ENCODE measurements at places on chromosomes 6 and 20.

DNA sequence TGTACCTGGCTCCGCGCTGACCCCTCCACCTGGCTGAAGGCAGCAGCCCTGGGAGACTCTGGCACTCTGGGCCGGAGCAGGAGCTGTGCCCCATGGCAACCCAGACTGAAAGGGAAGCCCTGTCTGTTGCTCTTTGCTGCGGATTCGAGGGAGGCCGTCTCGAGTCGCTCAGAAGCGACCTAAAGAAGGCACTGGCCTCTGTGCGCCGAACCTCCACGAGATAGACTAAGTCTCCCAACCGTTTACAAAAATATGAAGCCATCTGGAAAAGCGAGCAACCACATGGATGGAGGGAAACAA is 10.5 kb upstream of the TBX18 start:
- DNase-seq, result no peak

DNA sequence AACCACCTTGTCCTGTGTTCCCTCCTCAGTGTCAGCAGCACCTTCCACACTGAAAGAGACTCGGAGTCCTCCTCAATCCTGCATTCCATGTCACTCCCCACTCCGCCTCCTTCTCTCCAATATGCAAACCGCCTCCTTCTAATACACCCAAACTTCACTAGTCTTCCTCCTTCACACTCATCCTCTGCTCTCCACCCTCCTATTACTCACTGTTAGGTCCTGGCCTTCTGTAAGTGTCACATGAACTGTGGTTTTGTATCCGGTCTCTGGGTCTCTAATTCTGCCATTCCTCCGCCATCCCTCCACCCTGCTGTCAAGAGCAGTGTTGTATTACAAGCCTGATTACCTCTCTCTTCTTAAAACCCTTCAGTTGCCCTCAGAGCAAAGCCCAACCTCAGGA is 200.5 kb upstream of the CDYL start:
- no peak for DNase-seq

GRCh38 chr6:155419161-155419560 is 36.5 kb downstream of the NOX3 start:
- DNase-seq, result no peak

- DNase-seq, result no peak
Observed at GRCh38 chr20:22905658-22906057, 129.5 kb upstream of the SSTR4 start.

DNA sequence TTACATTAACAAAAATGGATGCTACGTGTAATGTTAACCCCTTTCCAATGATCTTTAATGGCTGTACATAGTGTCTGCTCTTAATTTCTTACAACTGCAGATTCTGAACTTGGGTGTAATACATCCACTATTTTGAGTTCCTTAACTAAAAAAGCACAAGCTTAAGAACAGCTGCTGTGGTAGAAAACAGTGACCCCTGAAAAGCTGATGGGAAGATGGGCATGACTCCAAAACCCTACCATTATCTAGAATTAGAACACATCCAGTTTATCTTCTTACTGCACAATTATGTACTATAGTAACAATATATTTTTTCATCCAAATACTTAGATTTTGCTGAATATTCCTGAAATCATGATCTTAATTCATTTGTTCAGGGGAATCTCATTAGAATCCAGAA is 49.3 kb downstream of the LYRM4 start:
- DNase-seq, result no peak

GRCh38 chr6:87514831-87515230 is 42.1 kb downstream of the SLC35A1 start:
- no peak for DNase-seq

DNA sequence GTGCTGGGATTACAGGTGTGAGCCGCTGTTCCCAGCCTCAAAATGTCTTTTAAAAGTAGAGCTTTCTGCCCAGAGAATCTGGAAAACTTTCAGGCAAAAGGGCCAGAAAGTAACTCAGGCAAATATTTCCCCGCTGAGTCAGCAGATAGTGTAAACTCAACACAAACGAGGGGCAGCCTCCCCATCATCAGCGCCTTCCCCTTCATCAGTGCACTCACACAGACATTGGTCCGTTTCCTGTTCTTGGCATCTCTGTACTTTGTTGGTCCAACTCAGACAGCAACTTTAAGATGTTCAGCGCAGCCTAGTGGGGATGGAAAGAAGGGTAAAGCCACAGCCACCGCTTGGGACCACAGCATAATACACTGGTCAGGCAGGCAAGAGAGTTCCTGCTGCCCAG is 69.5 kb downstream of the CSE1L start:
- no peak for DNase-seq

DNA sequence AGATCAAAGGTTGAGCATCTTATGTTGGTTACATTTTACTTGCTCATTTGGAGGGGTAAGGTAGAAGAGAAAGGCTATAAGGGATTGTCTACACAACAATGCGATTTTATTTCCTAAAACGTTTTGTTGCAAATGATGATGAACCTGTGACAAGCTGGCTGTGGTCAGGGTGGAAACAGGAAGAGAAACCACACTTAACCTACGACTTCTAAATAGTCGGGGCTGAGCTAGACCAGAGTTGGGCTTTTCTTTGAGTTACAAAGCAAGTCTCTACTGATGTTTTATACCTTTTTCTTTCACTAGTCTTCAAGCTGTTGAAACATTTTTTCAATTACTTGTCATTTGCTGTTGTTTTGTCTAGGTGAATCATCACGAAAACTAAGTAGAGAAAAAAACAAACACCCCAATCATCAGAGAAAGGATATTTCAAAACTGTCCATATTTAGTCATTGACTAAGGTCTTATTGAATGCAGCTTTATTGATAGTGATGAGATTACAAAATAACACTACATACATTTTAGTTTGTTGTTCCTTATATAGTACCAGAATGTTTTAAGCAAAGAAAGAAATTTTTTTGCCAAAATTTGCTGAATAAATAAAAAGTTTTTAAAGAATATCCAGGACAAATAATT is 18.0 kb downstream of the KLHL31 start:
- DNase-seq, result no peak

- DNase-seq, result no peak
Observed at GRCh38 chr6:129871221-129871620, 10.1 kb upstream of the TMEM244 start.

DNA sequence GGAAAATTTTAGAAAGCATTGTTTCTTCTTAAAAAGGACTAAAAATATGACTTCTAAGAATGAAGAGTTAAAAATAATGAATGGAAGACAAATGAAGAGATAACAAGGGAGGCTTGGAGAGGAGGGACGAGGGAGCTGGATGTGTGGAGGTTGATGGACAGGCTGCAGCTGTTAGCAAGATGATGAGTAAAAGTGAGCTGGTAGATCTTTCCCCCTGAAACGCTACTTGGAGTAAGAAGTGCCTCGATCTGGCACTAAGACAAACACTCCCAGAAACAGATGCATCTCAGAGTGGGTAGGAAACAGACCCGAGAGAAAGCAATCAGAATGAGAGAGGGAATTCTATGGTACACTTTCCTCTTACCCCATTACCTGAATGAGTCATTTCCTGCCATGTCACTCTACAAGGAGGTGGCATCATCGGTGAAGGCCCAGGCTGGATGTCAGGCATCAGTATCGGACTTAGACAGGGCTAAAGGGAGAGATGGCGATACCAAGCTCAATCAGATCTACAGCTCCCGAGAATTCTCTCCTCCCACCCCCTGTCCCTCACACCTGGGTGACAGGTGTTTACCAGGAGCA is 154.1 kb upstream of the BMP2 start:
- DNase-seq, result no peak

DNA sequence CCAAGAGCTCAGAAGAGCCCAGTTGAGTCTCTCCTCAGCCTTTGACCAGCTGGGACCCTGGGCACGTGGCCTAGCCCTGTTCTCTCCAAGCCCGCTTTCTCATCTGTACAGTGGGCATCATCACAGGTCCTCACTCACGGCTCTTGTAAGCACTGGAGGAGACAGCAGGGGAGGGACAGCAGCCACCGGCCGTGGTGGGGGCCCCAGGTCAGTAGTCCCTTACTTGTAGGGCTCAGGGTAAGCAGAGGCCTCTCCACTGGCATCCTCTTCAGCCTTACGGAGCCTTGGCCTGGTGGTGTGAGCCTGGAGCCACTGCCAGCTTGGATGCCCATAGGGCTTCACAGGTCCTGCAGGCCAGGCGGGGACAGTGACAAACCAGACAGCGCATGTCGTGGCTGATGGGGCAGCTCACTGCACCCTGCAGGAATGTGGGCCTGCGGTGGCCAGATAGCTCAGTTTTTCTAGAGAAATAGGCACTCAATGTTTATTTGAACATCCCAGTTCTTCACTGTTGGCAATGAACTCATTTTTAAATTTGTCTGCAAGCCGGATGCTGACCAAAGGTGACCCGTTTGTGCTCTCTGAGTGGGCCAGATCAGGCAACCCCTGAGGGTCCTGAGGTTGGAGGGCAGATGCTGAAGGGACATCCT is 65.1 kb downstream of the ADNP start:
- no peak for DNase-seq

GRCh38 chr20:52279706-52280105 is 88.1 kb upstream of the ZFP64 start:
- DNase-seq, result no peak

DNA sequence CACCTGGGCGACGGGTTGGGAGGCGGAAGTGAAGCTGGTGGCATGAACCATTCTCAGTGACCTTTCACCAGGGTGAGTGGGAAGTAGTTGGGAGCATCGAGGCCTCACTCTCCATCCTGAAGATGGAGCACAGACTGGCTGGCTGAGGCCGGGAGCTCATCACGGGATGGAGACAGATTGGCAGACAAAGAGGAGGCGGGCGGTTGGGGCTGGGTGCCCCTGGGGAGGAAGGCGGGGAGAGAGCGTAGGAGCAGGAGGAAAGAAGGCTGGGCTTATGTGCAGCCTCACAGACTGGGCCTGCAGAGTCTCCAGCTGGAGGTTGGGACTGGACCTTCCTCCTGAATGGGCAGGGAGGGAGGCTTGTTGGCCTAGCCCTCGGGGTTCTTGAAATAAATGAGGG is 44.2 kb upstream of the SCRT2 start:
- DNase-seq, result no peak

DNA sequence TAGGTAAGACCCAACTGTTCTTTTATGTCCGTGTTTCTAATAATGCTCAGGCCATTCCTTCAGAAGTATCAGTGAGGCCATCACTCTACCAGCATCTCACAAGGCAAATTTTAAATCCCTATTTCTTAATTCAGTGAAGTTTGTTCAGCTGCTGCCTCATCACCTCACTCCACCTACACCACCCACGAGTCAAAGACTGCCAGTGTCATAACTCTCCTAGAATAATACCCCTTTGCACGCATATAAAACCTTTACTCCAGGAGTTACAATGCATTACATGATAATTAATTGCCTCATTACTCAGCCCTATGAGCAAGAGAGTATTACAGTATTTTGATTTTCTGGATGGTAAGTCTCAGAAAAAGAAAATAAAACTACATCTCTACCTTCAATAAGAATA is 793.6 kb downstream of the TFAP2A start:
- DNase-seq, result no peak

GRCh38 chr6:38172739-38173410 is 353.3 kb downstream of the ZFAND3 start:
- no peak for DNase-seq

DNA sequence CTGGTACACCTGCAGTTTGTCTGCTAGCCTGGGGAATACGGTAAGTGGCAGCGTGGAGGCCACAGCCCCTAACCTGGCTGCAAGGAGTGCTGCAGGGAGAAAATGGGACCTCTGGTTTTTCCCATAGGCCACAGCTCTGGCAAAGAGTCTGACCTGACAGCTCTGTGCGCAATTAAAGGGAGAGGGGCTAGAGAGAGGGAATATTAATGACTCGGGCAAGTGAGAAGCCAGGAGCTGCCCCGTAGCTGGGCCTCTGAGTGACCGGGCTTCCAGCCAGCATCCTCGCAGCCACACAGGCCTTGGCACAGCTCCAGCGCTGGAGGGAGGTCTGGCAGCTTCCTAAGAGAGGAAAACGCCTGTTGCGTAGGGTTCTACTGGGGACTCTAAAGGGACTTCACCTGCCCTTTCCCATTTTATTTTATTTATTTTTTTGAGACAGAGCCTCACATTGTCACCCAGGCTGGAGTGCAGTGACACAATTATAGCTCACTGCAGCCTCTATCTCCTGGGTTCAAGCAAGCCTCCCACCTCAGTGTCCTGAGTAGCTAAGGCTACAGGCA is 18.2 kb upstream of the OCSTAMP start:
- no peak for DNase-seq

DNA sequence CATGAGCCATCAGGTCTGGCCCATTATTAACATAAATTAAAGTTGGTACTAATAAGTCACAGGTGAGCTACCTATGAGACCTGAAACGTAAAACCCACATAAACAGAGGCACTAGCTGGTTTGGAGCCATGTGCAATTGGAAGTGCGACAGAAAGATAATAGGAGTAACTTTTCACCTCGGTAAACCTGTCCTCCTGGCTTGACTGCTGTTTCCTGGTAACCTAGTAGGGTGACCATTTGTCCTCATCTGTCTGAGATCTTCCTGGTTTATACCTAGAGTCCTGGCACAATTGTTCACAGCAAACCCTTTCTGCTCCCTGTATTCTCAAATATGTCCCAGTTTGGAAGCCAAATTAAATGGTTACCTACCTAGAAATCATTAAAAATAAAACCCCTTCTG is 7.4 kb downstream of the TBC1D20 start:
- no peak for DNase-seq

DNA sequence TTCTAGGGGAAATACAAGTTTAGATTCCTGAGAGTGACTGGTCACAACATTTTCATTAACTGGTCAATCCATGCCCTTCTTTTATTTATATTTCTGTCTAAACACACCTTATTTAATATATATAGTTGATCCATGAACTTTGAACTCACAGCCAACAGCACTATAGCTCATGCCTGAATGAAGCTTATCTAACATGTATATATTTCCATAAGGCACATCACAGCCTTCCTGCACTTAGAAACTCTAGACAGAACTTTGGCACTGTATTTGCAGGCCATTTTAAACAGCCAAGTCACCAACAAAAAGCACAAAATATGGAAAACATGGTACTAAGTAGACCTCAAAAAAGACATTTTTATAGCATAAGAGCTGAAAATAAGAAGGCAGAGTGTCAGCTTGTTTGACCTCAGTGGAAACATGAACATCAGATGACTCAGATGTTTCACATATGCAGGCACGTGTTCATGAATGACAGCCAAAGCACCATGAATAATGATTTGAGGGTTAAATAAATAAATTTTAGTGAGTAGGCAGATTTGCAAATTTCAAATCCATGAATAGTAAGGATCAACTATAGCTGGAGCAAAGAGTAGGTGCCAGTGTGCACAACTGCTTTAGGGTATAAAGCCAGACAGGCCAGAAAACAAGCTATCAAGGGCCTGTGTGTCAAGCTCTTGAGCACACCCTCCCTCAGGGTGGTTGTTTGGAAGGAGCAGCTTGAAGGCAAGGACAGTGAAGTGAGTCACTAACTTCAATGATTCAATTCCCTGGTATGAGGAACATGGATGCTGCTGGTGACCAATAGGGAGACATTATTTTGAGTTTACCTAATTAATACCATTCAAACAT is 88.9 kb upstream of the NT5E start:
- no peak for DNase-seq

GRCh38 chr20:4946986-4947385 is 54.3 kb downstream of the SLC23A2 start:
- no peak for DNase-seq

- DNase-seq, result no peak
Observed at GRCh38 chr20:40232273-40232672, 456.8 kb downstream of the MAFB start.

- no peak for DNase-seq
Observed at GRCh38 chr6:132481189-132481588, 31.7 kb downstream of the STX7 start.
